Retinal pigment epithelial cell (primary cell): ENCODE measurements at places on chromosomes 4 and X.

DNA sequence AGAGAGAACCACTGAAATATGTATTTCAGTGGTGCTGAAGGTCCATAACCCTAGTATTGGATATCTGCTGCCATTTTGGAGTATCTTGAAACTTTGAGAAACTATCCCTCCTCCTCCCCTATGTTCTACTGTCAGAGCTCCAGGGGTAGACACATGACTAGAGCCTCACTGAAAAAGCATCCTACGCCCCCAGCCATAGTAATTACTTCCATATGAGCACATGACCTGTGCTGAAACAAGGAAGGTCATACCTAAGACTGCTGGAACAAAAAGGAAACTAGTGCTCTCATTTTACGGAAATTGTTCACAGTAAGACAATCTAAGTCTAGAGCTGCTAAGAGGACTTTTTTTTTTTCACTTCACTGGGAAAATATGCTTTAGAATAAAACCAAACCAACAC, 42.0 kb upstream of the MAPK10 start:
- DNase-seq, result no peak

GRCh38 chr4:36476135-36476534, 194.7 kb downstream of the DTHD1 start:
- no peak for DNase-seq

GRCh38 chr4:181264893-181265292, 978.3 kb upstream of the TENM3 start:
- no peak for DNase-seq

DNA sequence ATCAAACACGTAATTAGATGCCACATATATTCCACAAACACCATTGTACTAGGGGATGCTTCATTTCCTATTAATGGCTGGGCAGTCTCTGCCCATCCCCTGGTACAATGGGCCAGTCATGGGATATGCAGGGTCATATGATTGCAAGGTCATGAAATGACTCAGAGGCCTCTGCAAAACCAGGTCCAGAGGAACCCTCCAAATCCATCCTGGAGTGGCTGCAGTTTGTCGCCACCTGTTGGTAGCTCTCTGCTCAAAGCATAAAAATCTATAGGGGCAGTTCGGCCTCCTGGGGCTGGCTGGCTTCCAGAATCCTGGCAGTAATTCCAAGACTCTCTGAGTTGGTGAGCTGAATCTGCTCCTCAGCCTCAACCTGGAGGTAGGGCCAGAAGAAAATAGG, 22.9 kb upstream of the PUDP start:
- DNase-seq, result no peak

GRCh38 chrX:38138900-38139299, 81.8 kb downstream of the SRPX start:
- no peak for DNase-seq

DNA sequence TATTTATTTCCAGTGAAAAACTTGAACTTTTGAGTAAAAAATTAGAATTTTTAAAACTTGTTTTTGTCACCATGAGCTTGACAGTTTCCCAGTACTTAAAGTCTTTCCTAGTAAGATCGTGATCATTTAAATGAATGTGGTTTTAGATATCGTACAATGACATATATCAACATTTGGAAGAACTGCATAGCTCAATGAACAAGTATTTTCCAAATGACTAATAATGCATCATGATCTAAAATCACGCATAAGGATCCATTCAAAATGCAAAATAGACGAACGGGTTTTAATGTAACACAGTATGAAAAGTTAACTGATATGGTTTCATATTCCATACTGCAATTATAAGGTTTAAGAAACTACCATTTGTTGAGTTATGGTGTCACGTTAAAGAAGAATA, 4.1 kb upstream of the NDNF start:
- no peak for DNase-seq

GRCh38 chrX:48030237-48030636, 23.4 kb downstream of the SPACA5 start:
- DNase-seq, result no peak

- peak; percentile 35 for DNase-seq
Measured at GRCh38 chr4:176302283-176303275, 17.2 kb upstream of the SPCS3 start.

DNA sequence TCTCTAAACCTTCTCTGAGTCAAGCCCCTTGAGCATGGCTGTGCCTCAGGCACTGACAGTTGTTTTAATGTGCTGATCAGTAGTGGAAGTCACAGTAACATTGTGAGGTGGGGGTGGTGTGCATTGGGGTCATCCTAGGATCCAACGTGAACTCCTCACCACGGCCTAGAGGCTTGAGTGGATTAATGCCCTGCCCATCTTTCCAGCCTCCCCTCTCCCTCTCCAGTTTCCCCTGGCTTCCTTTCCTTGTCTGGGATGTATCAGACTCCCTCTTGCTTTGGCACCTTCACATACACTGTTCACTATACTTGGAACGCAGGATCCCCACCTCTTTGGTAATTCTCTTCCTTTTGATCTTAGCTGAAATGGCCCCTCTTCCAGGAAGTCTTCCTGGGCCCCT, 13.3 kb upstream of the PJA1 start:
- DNase-seq, result no peak

DNA sequence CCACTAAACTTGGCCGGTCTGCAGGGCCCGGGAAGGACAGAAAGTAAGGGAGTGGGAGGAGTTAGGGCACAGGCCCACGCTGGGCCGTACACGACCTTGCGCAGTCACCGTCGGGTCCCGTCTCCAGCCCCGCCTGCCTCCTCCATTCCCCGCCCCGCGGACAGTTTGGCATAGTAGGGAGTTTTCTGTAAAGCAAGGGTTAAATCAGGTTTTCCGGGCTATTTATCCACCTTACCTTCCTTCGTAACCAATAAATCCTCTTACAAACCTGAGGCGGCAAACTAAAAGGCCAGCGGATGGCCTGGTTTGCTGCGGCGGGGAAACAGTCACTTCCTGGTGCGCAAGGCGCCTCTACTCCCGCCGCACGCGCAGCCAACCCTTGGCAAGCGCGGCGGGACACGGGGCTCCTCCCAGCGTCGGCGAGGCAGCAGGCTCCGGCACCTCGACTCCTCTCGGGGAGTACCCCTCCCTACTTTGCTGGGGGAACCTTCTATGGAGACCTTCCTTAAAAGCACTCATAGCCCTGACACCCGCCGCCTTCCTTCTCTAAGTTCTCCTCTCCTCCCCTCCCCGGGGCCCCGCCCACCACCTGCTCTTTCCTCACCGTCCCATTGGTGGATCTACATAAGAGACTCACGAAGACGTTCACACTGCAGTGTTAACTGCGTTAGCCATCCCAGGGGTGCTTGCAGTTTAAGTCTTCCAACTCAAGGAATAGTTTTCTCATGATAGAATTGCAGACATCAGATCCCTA, at the start of gene TRMT2B:
Gene TRMT2B, minus strand, starts transcription at position 563 of the 754 bp plus-strand sequence. CDS start 9,822 bp downstream, outside the sequence.
- peak; percentile 28 for DNase-seq

DNA sequence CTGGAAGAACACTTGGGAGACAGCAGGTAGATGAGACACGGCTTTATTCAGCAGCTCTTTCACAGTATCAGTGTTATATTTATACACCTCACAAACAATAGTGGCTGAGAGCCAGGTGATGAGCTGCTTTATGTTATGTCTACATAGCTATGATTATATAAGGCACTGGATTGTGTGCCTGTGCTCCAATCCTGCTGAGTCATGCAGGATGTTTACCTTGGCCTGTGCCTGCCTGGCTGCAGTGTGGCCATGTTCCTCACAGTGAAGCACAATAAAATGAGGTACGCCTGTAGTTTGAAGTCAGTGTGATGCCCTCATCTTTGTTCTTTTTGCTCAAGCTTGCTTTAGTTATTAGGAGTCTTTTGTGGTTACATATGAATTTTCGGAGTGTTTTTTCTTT, 31.3 kb downstream of the CXCL13 start:
- peak; percentile 13 for DNase-seq
